ENCODE measurements at places on chromosomes 6 and 20. TPM values are rescaled to one million over a fixed set of nuclear protein-coding genes. Genes with fewer than 3 reads are reported as not detected.

- no peak overlapping the region for H3K27ac ChIP-seq
- H3K4me1 ChIP-seq = no peaks in the 10 kb centered on the region
- H3K27me3 ChIP-seq = no peaks in the 10 kb centered on the region
- no peaks in the 10 kb centered on the region for H3K36me3 ChIP-seq
- H3K4me3 ChIP-seq = peak overlapping the region; percentile 57
Observed at GRCh38 chr6:78629836-78630235, 237.5 kb upstream of the IRAK1BP1 start.

- DNase-seq = peak; percentile 83
- peak overlapping the region; percentile 99 for H3K27ac ChIP-seq
- no peaks in the 10 kb centered on the region for H3K36me3 ChIP-seq
- peaks cover 31% of the 10 kb centered on the region for H3K4me1 ChIP-seq
- peak overlapping the region; percentile 89 for H3K4me3 ChIP-seq
Observed at GRCh38 chr20:58891086-58891717, 38.7 kb downstream of the GNAS start.

GRCh38 chr6:32181915-32182529, 2.0 kb downstream of the AGER start:
- no peaks in the 10 kb centered on the region for H3K27me3 ChIP-seq
- peaks cover 15% of the 10 kb centered on the region for H3K4me1 ChIP-seq
- H3K36me3 ChIP-seq = peaks cover 36% of the 10 kb centered on the region
- H3K27ac ChIP-seq = peak overlapping the region; percentile 22

DNA sequence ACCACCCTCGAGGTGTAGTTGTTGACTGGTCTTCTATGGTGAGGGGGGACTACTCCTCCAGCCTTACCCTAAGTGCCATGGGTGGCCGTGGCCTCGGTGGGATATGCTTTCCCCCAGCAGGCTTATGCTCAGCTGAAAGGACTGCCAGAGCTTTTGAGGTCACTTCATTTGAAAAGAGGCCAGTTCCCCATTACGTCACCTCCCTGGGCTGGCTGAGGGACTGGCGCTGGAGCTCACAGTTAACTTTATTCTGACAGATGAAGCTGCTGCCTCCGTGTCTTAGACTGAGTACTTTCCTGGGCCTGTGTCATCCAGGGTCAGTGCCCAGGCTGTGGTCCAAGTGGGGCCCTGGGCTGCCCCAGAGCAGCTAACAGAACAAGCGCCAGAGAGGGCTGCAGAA, 42.8 kb upstream of the PCMTD2 start:
- H3K4me1 ChIP-seq = peaks cover 2% of the 10 kb centered on the region
- H3K36me3 ChIP-seq = no peaks in the 10 kb centered on the region
- no peak overlapping the region for H3K4me3 ChIP-seq
- DNase-seq = no peak
- H3K27me3 ChIP-seq = no peaks in the 10 kb centered on the region

The SALL4 gene
- not detected for total RNA-seq

Measured in ascending aorta (tissue), 2 donors.